ENCODE measurements at places on chromosomes 4 and X.

DNA sequence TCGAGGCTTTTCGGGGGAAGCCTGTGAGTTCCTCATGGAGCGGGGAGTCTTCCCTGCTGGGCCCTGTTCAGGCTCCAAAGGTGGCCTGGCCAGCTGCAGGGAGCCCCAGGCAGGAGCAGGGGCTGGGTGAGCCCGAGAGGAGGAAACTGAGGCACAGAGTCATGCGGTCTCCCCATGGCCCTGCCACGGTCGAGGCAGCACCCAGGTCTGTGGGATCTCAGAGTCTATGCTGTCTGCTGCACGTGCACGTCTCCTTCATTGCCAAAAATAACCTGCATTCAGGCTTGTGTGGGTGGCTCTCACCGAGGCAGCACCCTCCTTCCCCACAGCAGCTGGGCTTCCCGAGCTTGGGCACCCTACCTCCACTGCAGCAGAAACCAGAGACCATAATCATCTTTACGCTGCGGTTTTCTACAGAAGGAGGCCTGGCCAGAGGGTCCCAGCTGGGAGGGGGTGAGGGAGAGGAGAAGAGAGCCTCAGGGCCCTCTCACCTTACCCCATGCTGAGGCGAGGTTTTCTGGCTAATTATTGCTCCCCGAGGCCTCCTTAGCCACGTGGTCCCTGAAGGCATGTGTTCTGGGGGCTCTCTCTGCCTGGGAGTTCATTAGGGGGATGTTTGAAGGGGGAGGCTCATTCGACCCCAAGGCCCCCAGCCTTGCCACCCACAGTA lies 64.3 kb downstream of the CPZ start:
- no peak for DNase-seq

- no peak for DNase-seq
Observed at GRCh38 chr4:15427701-15428100, at the start of gene C1QTNF7. Gene C1QTNF7, plus strand, starts transcription at chr4:15428033. Its CDS starts 7,711 bp downstream, at chr4:15435744.

GRCh38 chrX:38800981-38801845 lies at the start of gene MID1IP1:
Gene MID1IP1, plus strand, starts transcription at chrX:38801459. Its CDS starts 3,488 bp downstream, at chrX:38804947.
- DNase-seq, result no peak

DNA sequence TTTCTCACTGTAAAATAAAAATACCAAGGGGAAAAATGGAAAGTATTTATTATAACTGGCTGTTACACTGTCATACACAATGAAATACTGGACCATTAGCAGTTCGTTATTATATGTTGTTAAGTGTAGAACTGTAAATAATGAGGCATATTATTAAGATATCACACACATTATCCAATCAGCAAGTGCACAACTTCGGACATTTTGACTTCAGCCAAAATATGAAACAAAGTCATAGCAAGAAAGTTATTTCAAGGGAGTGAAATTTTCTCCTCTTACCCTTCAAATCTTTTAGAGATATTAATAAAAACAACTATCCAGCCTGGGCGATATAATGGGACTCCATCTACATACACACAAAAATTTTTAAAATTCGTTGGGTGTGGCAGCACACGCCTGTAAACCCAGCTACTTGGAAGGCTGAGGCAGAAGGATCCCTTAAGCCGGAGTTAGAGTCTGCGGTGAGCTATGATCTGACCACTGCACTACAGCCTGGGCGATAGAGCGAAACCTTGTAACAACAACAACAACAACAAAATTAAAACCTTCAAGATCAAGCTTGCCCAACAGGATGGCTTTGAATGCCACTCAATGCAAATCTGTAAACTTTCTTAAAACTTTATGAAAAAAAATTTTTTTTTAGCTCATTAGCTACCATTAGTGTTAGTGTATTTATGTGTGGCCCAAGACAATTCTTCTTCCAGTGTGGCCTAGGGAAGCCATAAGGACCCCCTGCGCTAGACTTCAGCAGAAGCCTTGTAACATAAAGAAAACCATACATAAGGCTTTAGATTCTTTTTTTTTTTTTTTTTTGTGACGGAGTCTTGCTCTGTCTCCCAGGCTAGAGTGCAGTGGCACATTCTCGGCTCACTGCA lies 1.3 kb upstream of the CISD2 start:
- no peak for DNase-seq

DNA sequence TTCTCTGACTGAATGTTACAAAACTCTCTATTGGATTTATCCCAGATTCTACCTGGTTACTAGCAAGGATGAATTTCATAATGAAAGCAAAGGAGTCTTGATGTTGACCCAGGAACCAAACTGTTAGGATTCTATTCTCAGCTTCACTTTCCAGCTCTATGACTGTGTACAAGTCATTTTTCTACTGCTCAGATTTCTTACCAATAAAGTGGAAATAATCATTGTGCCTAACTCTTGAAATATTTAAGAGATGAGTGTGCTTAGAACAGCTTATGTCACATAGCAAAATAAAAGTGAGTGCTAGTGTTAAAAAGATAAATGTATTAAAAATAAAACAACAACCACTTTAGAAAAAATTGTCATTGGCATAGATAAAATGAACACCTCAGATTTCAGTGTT lies 45.6 kb downstream of the EPHA5 start:
- no peak for DNase-seq

- DNase-seq, result no peak
Observed at GRCh38 chrX:106378616-106379015, 210.5 kb downstream of the PWWP3B start.

- no peak for DNase-seq
Observed at GRCh38 chrX:119676949-119677653, 15.9 kb downstream of the SEPTIN6 start.

GRCh38 chrX:22526339-22526738 lies 253.6 kb downstream of the CBLL2 start:
- no peak for DNase-seq
